ENCODE measurements at places on chromosomes 5 and 9. TPM values are rescaled to one million over a fixed set of nuclear protein-coding genes. Genes with fewer than 3 reads are reported as not detected.

The NR5A1 gene
- not detected for total RNA-seq

The FOXD4L6 gene
- not detected for total RNA-seq

GRCh38 chr5:75736273-75736672, 19.0 kb upstream of the POC5 start:
- no peak overlapping the region for H3K27ac ChIP-seq
- H3K27me3 ChIP-seq: no peaks in the 10 kb centered on the region
- no peak for DNase-seq
- H3K4me1 ChIP-seq: no peaks in the 10 kb centered on the region
- H3K4me3 ChIP-seq: no peak overlapping the region
- H3K36me3 ChIP-seq: no peaks in the 10 kb centered on the region

DNA sequence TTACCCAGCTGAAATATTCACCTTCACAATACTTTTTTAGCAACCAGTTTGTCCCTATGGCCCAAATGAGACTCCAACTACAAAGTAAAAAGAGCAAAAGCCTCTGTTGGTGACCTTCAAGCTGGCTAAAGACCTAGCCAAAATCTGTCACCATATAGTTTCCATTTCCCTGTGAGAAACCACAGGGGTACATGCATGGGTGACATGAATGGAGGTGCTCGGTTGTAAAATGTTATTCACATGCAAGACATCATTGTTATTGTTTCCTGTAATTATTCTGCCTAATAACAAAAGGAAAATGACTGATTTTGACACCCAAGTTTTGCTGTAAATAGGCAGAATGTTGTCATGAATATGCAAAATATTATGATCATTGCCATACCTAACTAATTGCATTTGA, 285.3 kb downstream of the ZNF608 start:
- H3K36me3 ChIP-seq: no peaks in the 10 kb centered on the region
- no peak overlapping the region for H3K4me3 ChIP-seq
- no peak overlapping the region for H3K27ac ChIP-seq
- H3K4me1 ChIP-seq: peaks cover 5% of the 10 kb centered on the region

The SNX18 gene
- 174 TPM for total RNA-seq

The SEMA5A gene
- 13.3 TPM for total RNA-seq

DNA sequence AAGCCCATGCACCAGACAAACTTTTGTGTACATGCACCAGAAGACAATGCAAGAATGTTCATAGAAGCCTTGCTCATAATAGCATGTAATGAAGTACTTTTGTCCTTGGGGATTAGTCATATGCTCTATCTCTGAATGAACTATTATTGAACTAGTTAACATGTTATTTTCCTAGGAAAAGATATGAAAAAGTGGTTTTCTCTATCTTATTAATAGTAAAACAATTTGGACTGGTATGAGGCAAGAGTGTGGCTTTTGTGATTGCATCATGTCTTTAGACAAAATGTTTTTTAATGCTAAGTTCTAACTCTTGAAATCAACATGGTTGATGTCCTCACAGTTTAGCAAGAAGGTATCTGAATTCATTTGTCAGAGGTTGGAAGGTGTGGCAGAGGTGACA, 55.7 kb upstream of the SPDL1 start:
- no peak for DNase-seq
- H3K27me3 ChIP-seq: no peaks in the 10 kb centered on the region
- H3K4me1 ChIP-seq: no peaks in the 10 kb centered on the region
- H3K27ac ChIP-seq: no peak overlapping the region
- no peaks in the 10 kb centered on the region for H3K36me3 ChIP-seq

- H3K4me3 ChIP-seq: no peak overlapping the region
- H3K4me1 ChIP-seq: no peaks in the 10 kb centered on the region
- no peak for DNase-seq
- no peaks in the 10 kb centered on the region for H3K27me3 ChIP-seq
- no peaks in the 10 kb centered on the region for H3K36me3 ChIP-seq
Measured at GRCh38 chr5:45491368-45491767, 204.8 kb downstream of the HCN1 start.

DNA sequence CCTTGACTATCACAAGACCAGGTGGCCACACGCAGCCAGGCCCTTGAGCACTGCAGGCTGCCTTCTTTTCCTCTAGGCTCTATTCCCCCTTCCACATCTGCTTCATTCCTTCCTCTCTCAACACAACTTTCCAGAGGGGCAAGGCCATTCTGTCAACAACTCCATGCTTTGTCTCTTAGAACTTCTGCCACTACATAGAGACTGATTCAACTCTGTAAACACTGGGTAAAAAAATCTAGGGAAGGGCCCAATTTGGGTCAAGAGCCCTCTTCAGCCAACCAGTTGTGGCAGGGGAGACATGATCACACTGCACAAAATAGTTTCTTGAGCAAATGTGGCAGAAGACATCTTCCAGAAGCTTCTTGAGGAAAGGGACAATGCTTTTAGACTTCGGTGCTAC, 55.6 kb downstream of the ATPSCKMT start:
- no peak overlapping the region for H3K4me3 ChIP-seq
- no peak overlapping the region for H3K27ac ChIP-seq
- no peak for DNase-seq
- no peaks in the 10 kb centered on the region for H3K4me1 ChIP-seq

DNA sequence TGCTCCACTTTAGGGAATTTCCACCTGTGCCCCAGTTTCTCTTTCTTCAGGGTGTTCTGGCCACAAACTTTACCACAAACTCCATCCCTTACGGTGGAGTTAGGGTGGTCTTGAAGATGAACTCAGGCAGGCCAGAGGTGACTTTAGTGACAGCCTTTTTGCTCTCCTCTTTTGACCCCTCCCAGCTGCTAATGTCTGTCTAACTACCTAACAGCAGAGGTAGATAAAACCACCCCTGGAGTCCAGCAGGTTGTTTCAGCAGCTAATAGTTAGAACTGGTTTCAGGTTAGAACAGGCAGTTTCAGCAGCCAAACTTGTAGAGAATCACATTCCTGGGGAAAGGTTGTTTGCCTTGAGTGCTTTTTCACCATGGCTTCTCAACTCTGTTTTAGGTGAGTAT, 971.3 kb upstream of the CDH18 start:
- H3K27me3 ChIP-seq: no peaks in the 10 kb centered on the region
- no peaks in the 10 kb centered on the region for H3K36me3 ChIP-seq
- DNase-seq: no peak
- no peak overlapping the region for H3K27ac ChIP-seq

DNA sequence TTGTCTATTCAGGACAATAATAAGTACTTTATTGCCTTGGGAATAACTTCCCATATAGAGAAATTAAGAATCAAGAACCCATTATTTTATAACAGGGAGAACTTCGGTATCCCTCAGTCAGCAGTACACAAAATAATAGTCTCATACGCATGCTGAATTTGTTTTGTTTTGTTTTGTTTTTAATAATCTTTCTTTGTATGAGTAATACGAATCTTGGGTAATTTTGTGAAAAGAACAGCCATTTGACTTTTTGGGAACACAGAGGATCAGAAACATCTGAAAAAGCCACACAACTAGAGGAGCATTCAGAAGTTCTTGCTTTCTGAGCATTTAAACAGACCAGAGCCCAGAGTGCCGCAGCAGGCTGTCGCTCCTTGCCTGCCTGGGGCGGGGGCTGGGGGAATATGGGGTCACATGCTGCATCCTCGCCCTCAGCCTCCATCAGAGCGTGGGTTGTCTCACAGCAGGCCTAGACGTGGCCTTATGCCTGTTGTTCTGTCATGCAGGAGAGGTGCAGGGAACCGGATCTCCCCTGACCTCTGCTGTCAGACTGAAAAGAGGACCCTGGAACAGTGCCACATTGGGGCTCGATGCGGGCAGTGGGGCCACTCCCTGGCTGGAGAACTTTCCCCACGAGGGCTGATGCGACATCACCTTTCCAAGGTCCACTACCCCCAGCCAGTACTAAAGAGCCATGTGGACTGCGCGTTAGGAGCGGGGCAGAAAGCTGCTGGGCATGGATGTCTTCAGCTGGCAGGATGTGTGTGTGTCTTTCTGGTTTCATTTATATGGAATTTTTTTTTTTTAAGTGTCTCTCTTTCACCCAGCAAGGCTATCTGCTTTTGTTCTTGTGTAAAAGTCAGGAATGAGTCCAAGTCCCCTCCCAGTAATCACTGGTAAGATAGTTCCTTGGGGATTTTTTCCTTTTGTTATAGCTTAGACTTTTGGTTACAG, 133.4 kb upstream of the OTULINL start:
- peak overlapping the region; percentile 51 for H3K27ac ChIP-seq
- peaks cover 10% of the 10 kb centered on the region for H3K4me1 ChIP-seq
- H3K4me3 ChIP-seq: no peak overlapping the region
- DNase-seq: no peak

The ACER2 gene
- total RNA-seq: 6.8 TPM

DNA sequence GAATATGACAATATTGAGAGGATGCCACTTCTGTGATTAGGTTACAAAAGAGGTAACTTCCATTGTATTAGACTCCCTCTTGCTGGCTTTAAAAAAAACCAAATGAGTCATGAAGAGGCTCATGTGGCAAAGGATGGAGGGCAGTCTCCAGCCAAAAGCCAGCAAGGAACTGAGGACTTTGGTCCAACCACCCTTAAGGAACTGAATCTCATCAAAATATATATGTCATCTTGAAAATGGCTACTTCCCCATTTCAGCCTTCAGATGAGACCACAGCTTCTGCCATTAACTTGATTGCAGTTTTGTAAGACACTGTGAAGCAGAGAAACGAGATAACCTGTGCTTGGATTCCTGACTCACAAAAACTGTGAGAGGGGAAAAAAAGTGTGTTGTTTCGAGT, 15.5 kb upstream of the TRIM32 start:
- no peak for DNase-seq
- H3K27me3 ChIP-seq: no peaks in the 10 kb centered on the region
- H3K36me3 ChIP-seq: no peaks in the 10 kb centered on the region
- no peak overlapping the region for H3K4me3 ChIP-seq

The PCDHGA2 gene
- 8.5 TPM for total RNA-seq

DNA sequence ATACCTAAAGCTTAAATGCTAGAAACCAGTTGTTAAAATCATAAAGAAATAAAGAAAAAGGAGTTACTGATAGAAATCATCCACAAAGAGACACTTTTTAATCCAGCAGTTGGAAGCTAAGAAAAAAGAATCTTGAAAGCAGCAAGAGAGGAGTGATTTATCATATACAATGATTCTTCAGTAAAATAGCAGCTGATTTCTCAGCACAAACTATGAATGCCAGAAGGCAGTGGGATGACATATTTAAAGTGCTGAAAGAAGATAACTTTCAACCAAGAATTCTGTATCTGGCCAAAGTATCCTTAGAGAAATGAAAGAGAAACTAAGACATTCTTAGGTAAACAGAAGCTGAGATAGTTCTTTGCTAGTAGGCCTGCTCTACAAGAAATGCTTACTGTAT, 366.0 kb downstream of the HTR1A start:
- H3K4me1 ChIP-seq: no peaks in the 10 kb centered on the region
- no peak for DNase-seq
- no peak overlapping the region for H3K27ac ChIP-seq
- H3K36me3 ChIP-seq: no peaks in the 10 kb centered on the region
- H3K4me3 ChIP-seq: no peak overlapping the region
- H3K27me3 ChIP-seq: no peaks in the 10 kb centered on the region

- no peaks in the 10 kb centered on the region for H3K36me3 ChIP-seq
- DNase-seq: peak; percentile 27
- no peak overlapping the region for H3K4me3 ChIP-seq
Measured at GRCh38 chr9:83304686-83305085, 233.5 kb downstream of the FRMD3 start.

DNA sequence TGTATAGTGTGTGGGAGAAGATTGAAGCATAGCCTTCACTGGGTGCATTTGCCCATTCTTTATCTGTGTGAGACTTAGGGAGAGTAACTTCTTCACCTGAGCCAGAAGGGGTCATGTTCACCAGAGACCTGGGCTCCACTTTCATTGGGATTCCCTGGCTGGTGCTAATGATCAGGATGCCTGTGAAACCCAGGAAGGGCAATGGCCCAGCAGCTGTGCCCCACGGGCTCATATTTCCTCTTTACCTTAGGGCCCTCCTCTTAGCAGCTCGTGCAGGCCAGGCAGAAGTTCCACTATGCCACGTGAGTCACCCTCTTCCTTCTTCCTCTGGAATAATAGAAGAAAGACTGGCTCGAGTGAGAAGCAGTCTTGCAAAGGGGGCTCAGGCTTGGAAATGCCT, 5.0 kb downstream of the PPARGC1B start:
- H3K36me3 ChIP-seq: no peaks in the 10 kb centered on the region
- no peaks in the 10 kb centered on the region for H3K4me1 ChIP-seq
- no peaks in the 10 kb centered on the region for H3K27me3 ChIP-seq
- H3K27ac ChIP-seq: no peak overlapping the region
- DNase-seq: no peak

The ZNF608 gene
- total RNA-seq: 13.5 TPM

- H3K27ac ChIP-seq: peak overlapping the region; percentile 96
- H3K36me3 ChIP-seq: no peaks in the 10 kb centered on the region
- H3K4me3 ChIP-seq: no peak overlapping the region
- H3K4me1 ChIP-seq: peaks cover 48% of the 10 kb centered on the region
- no peak for DNase-seq
- H3K27me3 ChIP-seq: no peaks in the 10 kb centered on the region
Measured at GRCh38 chr9:129317179-129318011, 139.3 kb upstream of the IER5L start.

The C9orf153 gene
- total RNA-seq: 0.92 TPM

The FGF10 gene
- 8.8 TPM for total RNA-seq

DNA sequence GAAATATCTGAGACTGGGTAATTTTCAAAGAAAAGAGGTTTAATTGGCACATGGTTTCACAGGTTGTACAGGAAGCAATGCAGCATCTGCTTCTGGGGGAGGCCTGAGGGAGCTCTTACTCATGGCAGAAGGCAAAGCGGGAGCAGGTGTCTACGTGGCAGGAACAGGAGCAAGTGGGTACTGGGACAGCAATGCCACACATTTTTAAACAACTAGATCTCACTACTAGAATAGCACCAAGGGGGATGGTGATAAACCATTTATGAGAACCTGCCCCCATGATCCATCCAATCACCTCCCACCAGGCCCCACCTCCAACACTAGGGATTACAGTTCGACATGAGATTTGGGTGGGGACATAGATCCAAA, 47.6 kb upstream of the HOMER1 start:
- H3K4me3 ChIP-seq: no peak overlapping the region
- no peak overlapping the region for H3K27ac ChIP-seq
- no peaks in the 10 kb centered on the region for H3K27me3 ChIP-seq
- H3K4me1 ChIP-seq: no peaks in the 10 kb centered on the region
- DNase-seq: no peak
- no peaks in the 10 kb centered on the region for H3K36me3 ChIP-seq

GRCh38 chr5:140224658-140225057, 49.7 kb downstream of the CYSTM1 start:
- H3K4me3 ChIP-seq: no peak overlapping the region
- H3K4me1 ChIP-seq: peaks cover 36% of the 10 kb centered on the region
- DNase-seq: no peak
- no peaks in the 10 kb centered on the region for H3K36me3 ChIP-seq

- H3K27me3 ChIP-seq: no peaks in the 10 kb centered on the region
- H3K36me3 ChIP-seq: no peaks in the 10 kb centered on the region
- H3K27ac ChIP-seq: no peak overlapping the region
- H3K4me3 ChIP-seq: no peak overlapping the region
- no peaks in the 10 kb centered on the region for H3K4me1 ChIP-seq
Measured at GRCh38 chr5:17215361-17215760, 2.1 kb upstream of the BASP1 start.
